Left kidney (tissue), 8 donors: ENCODE measurements at places on chromosomes 5 and 9. TPM values are rescaled to one million over a fixed set of nuclear protein-coding genes. Genes with fewer than 3 reads are reported as not detected.

DNA sequence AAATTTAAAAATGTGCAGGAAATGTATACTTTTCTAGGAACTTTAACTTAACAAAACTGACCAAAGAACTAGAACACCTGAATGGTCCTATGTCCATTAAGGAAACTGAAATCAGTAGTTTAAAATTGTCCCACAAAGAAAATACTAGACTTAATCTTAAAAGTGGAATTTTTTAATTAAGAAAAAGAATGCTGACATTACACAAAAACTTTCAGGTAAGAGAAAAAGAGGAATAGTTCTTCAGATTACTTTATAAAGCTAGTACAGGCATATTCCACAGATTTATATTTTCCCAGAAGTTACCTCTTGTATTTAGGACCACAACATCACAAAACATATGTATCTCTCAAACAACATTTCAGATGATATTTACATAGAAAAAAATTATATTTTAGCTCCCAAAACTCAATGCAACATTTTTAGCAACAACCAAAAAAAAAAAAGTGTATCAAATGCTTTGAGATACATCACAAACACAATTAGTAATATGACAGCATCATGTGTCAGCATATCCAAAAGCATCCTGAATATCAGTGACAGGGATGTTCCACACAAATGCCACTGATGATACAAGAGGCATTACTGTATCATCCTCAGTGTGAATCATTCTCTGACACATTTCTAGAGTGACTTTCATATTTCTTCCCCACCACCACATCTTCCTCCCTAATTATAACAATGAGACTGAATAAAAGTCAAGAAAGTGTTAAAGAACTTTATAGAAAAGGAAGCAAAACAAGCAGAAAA, 264.0 kb downstream of the EPB41L4A start:
- DNase-seq = no peak

Gene CENPH
- polyA plus RNA-seq = 29.5 TPM

DNA sequence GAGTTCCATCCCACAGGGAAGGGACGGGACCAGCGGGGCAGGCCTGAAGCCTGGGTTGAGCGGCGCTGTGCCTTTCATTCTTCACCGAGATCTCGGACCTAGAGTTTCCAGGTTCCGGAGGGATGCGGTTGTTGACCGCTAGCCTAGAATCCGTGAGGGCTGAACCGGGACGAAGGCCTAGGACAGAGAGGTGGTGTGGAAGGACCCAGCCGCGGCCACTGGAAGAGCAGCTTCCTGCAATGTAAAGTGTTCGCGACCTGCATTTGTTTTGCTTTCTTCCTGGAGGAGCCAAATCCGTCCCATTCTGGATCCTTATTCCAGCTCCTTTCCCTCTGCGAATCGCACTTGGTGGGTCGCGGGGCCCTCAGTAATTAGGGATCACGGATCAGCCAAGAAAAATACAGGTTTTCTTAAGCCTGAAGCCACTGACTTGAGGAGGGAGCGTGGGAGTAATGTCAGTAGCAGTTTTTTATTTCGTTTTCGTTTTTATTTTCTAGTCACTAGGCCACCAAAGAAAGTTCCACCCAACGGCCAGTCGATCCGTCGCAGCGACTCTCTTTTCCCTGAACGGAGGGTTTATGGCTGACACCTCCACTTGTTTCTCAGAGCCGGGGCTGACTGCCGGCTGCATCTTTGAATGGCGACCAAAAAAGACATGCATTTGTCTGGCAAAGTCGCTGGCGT, 48.6 kb downstream of the ANXA2R start:
- DNase-seq = no peak

DNA sequence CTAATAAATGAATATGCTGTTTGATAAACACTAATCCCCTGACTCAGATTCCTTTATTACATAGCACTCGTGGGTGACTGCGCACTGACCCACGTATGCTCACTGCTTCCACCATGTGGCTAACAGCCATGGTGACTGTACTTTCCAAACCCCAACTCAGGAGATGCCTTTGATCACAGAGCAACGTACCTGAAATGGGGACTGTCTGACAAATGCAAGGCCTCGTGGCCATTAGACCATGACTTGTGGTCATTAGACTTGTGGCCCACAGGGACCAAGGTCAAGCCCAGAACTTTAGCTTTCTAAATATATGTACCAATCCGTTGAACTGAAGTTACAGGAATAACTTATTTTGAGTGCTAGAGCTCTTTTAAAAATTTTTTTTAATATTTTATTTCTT, 46.6 kb downstream of the CYFIP2 start:
- DNase-seq = peak; percentile 28

Gene PCDHB13
- 9.3 TPM for polyA plus RNA-seq

Gene SLC1A1
- 20.7 TPM for polyA plus RNA-seq

- no peak for DNase-seq
These were observed 148.3 kb downstream of the GAPVD1 start for GRCh38 chr9:125409637-125410521.

GRCh38 chr5:113194125-113194524, 217.5 kb downstream of the DCP2 start:
- no peak for DNase-seq

Gene RASGEF1C
- 0.27 TPM for polyA plus RNA-seq

DNA sequence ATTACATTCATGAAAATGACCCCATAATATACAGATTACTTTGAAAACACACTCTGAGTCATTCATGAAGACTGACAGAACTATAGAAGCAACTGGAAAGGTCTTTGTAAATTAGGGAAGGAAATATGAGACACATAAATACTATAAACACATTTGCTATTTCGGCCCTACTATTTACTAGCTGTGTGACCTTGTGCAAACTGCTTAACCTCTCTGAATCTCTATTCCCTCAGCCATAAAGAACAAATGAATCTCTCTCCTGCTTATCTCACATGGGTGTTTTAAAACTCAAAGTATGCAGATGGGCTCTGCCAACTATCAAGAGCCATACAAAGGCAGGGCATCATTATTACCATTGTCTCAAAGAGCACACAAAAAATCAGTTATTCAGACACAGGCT, 52.9 kb downstream of the APBA1 start:
- DNase-seq = no peak

- DNase-seq = no peak
These were observed 77.4 kb upstream of the C5orf46 start for GRCh38 chr5:147983742-147984141.

DNA sequence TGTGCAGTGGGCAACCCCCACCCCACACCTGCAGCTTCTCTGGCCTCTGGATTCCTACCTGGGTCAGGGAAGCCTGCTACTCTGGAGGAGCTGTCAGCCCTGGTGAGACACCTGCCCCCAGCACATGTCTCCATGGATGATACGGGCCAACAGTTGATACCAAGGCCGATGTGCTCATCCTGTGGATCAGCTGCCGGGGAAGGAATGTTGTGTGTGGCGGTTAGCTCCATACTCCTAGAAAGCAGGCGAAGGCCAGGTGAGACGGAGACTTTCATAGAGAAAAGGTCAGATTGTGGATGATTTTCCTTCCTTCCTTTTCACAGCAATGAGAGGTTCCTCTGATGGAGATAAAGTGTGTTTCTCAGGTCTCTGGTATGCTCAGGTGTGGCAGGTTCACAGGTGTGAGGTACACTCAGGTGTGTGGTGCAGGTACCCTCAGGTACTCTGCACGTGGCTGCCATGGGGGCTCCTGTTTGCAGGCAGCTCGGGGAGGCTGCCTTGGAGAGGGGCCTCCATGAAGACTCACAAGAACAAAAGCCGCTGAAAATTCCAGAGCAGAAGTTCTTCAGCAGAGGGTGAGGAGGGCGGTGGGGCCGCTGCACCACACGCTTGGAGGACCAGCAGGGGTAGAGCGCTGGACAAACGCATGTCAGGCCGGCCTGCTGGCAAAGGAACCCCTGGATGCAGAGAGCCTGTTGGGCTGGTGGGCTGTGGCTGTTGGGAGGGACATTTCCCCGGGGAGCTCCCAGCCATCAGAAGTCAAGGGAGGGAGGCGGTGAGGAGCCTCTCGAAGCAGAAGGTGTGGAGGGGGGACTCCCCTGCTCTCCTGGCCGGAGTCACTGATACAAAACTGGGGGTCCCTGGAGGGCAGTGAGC, 5.1 kb upstream of the AHRR start:
- DNase-seq = no peak

DNA sequence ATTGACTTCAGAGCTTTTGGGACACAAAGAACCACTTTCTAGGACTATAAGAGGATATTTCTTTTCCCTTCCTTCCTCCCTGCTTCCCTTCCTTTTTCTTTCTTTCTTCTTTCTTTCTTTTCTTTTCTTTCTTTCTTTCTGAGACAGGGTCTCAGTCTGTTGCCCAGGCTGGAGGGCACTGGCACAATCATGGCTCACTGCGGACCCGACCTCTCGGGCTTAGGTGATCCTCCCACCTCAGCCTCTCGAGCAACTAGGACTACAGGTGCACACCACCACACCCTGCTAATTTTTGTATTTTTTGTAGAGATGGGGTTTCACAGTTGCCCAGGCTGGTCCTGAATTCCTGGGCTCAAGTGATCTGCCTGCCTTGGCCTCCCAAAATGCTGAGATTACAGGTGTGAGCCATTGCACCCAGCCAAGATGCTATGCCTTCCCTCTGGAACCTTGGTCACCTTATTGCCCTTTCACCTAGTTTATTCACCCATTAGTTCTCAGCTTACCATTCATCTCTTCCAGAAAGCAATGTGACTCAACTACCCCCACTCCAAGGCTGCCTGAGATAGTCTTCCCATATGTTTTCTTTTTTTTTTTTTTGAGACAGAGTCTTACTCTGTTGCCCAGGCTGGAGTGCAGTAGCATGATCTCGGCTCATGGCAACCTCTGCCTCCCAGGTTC, 10.1 kb downstream of the PLIN2 start:
- DNase-seq = no peak

DNA sequence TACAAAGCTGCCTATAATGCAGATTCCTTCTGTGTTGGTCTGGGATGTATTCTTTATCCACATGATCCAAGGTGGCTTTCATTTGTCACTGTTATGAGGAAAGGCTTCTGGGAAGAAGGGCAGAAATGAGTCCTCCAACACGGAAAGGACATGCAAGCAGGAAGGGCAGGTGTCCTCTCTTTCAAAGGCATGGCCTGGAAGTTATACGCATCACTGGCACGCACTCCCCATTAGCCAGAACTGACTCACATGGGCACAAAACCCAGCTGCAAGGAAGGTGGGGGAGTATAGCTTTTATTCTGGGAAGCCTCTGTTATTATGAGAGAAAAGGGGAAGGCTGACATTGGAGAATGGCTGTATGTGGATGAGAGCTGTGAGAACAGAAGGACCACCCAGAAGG, 141.3 kb upstream of the ZNF618 start:
- no peak for DNase-seq

DNA sequence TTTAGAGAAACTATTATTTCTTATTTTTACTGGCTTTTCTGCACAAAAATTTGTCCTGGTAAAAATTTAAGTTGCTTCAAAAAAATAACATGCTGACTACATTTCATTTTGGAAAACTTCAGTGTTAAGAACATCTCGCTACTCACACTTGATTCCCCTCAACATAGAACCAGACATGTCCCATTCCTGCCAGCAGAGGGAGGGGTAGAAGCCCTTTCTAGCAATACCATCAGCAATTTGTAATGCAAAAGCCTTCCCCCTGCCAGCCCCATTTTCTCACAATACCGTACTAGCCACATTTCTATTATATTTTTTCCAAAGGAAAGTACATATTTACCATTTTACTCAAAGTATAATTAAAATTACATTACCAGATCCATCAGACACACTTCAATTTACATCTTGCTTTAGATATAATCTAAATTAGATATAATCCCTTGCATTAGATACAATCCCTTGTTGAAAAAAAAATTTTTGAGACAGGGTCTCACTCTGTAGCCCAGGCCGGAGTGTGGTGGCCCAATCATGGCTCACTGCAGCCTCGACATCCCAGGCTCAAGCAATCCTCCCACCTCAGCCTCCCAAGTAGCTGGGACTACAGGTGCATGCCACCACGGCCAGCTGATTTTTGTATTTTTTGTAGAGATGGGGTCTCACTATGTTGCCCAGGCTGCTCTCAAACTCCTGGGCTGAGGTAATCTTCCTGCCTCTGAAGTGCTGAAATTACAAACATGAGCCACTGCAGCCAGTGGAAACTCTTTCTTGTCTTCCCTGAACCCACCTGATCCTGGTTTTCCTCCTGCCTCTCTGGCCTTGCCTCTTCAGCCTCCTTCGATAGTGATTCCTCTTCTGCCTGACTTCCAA, 39.6 kb upstream of the IDNK start:
- peak; percentile 59 for DNase-seq

Gene SHISAL2B
- 0.27 TPM for polyA plus RNA-seq
